Stimulated activated CD8-positive, alpha-beta memory T cell treated with anti-CD3 and anti-CD28 coated beads, Interleukin-12 subunit alpha, Interleukin-12 subunit beta, amount 100 ng/mL, for 1 hour (primary cell): ENCODE measurements at places on chromosomes 7 and 10.
A peak's percentile ranks its signal among the peaks of the same experiment; 100 is the strongest.

DNA sequence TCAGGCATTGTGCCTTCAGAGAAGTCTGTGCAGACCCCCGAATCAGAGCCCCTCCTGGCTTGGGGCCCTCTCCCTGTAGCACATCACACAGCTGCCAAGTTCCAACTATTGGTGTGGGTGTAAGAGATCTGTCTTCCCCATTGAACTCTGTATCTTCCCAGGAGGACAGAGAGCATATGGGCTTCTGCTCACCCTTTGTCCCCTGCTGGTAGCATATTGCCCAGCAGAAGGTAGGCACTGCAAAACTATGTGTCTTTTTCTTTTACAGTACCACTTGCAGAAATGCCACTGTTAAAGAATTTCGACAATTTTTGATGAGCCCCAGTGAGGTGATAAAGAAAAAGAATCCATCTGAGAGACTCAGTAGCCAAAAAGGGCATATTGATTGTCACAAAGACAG, 59.6 kb downstream of the NPY start:
- no peak for DNase-seq

GRCh38 chr7:110573862-110574528, 516.9 kb upstream of the LRRN3 start:
- no peak for DNase-seq

GRCh38 chr10:58887474-58887873, 289.0 kb upstream of the PHYHIPL start:
- no peak for DNase-seq

- DNase-seq = no peak
Measured at GRCh38 chr7:111486472-111487142, 75.7 kb downstream of the IMMP2L start.

DNA sequence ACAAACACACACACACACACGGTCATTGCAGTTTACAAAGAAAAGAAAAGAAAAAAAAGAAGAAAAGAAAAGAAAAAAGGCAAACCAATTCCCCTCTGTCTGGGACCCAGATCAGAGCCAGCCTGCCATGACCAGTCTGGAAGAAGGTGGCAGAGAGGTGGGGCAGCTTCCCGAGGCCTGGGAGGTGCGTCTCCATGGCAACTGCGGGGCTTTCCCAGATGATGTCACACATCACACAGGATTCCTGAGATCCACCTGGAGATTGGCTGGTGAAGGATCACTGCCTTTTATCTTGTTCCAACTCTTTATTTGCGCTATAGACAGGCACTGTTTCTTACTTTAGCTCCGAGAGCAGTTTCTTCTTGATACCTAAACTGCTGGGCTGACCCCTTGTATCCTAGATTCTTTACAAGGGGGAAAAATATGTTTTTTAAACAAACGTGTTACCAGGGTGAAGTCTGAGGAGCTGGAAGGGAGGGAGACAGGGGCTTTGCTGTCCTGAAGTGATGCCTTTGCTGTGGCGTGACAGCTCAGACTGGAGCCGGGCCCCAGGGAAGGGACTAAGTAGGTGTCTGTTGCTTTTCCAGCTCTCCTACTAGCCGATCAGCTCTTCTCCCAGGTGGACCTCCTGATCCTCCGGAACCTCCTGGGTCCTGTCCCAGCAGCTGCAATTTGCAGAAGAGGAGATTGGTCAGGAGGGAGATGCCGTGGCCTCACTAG, 298.5 kb downstream of the KLF6 start:
- no peak for DNase-seq

DNA sequence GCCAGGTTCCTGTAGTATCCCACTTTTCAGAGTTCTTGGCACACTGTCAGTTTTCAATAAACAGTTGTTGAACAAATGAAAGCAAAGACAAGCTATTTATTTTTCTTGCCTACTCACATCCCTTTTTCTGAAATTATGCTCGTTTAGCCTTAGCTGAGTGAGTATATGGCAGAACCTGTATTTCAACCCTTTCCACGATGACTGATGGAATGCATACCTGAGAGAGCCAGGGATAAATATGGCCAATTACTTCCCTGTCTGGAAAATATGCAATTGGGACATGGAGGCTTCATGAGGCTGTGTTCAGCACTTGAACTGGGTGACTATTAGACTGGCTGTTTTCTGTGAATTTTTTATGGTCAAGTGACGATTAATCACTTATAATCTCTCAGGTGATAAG, 144.5 kb upstream of the POT1 start:
- DNase-seq = no peak

DNA sequence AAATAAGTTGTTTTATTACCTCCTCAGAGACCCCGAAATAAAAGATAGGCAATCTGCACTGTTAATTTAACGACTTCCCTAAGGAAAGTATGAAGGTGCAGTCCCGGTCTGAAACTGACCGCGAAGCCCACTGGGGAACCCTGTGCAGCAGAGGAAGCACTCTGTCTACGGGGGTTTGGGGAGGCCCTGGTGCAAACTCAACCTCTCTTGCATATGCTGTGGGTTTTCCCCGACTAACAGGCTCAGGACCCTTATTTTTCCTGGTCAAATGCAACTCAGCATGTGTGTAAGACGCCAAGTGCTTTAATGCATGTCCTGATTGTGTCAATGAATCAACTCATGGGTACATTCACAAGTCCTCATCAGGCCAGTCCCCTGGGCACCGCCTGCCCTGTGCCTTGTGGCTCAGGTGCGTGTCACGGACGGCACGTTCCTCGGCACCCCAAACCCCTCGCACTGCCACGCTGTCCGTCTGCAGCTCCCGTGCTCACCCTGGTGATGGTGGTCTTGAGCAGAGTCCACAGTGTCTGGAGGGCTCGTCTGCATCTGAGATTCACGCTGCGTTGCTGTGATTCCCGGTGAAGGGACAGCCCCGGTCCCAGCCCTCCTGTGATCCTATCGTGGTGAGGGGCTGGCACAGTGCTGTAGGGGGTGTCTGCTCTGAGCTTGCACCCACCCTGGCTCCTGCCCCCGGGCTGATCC, 33.8 kb downstream of the JAKMIP3 start:
- no peak for DNase-seq

GRCh38 chr10:87927091-87927490, 63.7 kb downstream of the PTEN start:
- DNase-seq = no peak

DNA sequence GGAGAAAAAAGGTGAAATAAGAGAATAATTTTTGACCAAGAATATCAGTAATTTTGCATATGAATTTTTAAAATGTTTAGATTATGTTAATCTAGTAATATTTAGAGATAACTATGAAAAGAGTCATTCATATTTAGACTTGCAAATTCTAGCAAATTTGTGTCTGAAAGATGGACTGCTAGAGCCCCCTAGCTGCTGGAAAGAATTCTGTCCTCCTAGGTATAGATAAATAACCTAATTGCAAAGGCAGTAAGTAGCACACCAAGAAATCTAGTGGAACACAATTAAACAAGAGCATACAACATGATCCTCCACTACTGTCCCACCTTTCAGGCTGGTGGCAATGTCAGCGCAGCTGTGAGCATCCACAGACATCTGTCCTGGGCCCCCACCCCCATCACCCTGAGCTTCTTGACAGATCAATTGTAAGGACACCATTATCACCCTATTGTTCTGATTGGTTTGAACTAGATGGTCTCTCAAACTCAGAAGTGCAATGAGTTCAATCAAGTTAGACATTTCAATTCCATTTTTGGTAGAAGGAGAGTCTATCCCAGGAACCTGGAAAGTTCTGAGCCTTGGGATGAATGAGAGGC, 15.0 kb upstream of the GFRA1 start:
- no peak for DNase-seq

GRCh38 chr10:84537447-84537931, 209.1 kb downstream of the CCSER2 start:
- DNase-seq = no peak

- DNase-seq = no peak
Measured at GRCh38 chr10:15748126-15748525, 28.4 kb upstream of the ITGA8 start.

GRCh38 chr10:43404704-43405084, 4.3 kb downstream of the HNRNPF start:
- no peak for DNase-seq

DNA sequence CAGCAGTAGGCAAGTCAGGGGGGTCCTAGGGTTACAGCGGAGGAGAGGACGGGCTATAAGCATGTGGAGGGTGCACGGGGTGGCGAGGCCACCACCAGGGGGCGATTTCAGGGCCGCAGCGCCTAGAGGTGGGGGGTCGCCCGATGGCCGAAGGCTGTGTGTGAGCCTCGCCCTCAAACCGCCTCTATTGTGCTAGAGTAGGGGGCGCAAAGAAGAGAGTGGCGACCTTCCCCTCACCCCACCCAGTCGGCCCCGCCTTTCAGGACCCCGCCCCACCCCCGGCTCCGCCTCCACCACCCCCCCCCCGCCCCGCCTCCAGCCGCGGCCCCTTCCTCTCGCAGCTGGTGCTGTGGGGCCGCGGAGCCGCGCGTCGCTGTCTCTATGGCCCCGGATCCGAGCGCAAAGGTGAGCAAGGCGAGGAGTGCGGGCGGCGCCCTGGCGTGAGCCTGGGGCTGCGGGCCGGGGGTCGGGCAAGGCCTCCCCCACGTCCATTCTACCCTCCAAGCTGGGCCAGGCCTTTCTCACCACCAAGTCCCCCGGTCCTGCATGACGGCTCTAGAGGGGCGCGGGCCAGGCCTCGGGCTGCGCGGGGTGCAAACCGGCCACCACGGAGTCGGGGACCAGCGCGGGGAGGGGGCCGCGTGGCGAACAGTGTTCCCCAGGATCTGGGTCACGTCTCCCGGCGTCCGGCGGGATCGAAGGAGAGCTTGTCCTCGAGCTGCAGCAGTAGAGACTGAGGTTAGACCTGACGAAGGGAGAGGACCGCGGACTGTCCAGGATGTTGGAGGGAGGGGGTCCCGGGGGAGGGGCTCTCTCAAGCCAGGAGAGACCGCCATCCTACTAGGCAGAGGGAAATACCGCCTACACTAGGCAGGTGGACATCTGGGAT, at the start of gene SEMA4G:
SEMA4G (plus strand) TSS at position 318 of the 889 bp plus-strand sequence. CDS start 3,409 bp downstream, outside the sequence.
- peak; percentile 8 for DNase-seq

- DNase-seq = no peak
Measured at GRCh38 chr7:30159698-30160143, 24.9 kb downstream of the MTURN start.

GRCh38 chr7:28408960-28409715, 3.2 kb upstream of the CREB5 start:
- DNase-seq = peak; percentile 28
